Pons (tissue), 1 donor: ENCODE measurements at places on chromosomes 1 and 21.
A peak's percentile ranks its signal among the peaks of the same experiment; 100 is the strongest.

DNA sequence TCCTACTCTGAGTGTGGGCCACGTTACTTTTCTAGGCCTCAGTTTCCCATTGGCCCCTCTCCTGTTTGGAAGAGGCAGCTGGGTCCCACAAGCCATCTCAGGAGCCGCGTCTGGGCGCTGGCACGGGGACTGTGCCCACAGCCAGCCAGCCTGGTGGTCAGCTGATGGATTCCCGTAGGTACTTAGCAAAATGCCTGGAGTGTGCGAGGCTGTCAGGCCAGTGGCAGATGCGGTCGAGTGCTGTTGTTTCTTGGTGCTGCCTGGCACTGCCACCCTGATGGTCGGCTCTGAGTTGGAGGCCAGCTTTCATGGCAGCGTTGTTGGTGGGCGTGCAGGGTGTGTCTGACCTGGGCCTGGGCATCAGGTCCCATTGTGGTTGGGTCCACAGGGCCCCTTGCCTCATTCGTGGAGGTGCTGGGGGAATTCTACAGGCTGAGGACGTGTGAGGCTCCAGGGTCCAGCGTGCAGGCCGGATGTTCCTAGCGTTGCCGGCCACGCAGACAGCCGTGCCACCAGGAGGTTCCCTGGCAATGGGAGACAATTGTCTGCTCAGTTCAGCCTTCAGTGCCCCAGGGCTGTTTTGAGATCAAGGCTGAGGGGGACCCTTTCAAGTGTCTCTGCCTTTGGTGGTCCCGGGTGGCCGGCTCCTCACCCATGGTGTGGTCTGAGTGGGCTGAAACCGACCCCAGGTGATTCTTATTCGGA is 20.9 kb downstream of the SKI start:
- DNase-seq: peak; percentile 38

GRCh38 chr1:243438146-243438545 is 182.3 kb downstream of the SDCCAG8 start:
- DNase-seq: no peak

DNA sequence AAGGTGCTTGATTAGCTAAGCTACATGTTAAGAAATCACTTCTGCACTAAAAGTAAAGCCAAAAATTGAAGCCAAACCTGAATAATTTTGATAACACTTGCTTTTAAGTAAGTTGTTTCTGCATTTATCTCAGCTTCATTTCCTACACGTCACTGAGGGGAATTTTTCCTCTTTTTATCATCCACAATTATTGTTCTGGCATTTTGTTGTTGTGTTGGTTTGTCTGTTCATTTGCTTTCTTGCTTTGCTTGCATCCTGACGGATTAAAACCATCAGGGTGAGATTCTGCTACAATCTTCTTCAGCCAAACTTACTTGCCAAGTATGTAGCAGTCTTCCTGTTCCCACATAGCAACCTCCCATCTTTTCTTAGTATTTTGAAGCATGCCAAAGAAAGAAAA is 18.0 kb upstream of the EEIG2 start:
- no peak for DNase-seq

DNA sequence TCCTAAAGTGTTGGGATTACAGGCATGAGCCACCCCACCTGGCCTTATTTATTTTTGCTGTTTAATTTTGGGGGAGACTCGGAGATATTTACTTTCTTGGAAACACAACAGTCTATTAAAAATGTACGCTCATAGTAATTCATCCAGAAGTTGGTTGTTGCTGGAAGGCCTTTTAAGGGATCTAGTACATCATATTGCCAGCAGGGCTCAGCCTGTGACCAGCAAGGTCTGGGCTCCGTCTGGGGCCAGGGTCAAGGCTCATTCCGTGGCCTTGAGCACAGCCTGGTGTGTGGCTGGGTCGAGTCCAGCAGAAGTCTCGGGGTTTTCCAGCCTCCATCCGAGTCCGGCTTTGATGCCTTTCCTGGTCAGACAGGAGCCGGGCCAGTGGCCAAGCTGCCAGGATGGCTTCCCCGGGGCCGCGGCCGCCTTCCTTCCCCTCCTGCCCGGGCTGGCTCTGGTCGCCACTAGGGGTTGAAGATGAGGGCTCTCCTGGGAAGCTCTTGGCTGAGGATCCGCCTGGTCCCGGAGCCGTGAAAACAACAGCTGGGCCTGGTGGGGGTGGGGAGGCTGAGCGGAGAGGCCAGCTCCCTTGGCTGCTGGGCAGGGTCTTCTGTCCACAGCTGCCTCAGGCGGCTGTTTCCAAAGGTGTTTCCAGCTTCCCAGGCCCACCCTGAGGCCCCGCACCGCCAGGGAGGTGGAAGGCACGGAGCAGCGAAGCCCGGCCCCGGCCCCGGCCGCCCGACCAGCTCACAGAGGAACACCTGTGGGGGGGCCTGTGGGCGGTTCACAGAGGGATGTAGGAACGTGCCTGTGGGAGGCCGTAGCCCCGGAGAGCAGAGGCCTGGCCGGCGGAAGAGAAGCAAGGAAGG is 5.1 kb upstream of the VWA1 start:
- peak; percentile 72 for DNase-seq

DNA sequence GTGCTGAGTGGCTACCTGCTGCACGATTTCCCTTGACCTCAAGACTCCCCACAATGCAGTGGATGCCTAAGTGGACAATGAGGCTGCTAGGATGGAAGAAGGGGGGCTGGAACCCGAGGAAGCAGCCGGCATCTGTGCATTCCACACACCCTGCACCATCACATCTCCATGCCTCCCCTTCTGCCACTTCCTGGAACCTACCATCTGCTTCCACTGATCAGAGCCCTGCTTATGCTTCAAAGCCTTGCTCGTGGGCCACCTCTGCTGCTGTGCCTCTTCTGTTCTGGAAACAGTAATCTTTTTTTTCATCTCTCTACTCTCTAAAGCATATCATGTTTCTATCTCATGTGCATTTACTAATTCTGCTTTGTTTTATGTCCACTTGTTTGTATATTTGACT is 66.2 kb upstream of the WDR26 start:
- DNase-seq: no peak

GRCh38 chr21:34881421-34881820 is 167.7 kb downstream of the RUNX1 start:
- no peak for DNase-seq

- no peak for DNase-seq
These were observed at the start of gene RIPK4 for GRCh38 chr21:41766883-41767605. TSS of gene RIPK4 (minus strand) at chr21:41767052. CDS start at chr21:41767041, 11 bp downstream.

DNA sequence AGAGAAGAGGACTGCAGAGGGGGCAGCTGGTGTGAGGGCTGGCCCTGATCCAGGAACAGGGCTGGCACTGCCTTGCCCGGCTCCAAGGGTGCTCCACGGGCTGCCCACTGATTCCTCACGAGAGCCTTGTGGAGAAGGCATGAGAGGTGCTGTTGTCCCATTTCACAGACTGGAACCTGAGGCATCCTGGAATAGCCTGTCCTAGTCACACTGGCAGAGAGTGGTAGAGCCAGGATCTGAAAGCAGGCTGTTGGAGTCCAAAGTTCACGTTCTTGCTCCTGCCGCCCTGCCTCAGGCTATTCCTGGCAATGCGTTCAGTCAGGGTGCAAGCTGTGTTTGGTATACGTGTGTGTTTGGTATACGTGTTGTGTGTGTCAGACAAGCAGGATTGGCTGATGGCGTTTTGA is 1.8 kb downstream of the RER1 start:
- no peak for DNase-seq

GRCh38 chr1:212213784-212214183 is 71.4 kb upstream of the PPP2R5A start:
- DNase-seq: no peak

DNA sequence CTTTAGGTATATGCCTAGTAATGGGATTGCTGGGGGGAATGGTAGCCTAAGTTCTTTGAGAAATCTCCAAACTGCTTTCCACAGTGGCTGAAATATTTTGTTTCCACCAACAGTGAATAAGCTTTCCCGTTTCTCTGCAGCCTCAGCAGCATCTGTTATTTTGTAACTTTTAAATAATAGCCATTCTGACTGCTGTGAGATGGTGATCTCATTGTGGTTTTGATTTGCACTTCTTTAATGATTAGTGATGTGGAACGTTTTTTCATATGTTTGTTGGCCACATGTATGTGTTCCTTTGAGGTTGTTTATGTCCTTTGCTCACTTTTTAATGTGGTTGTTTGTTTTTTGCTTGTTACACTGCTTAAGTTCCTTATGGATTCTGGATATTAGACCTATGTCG is 237.4 kb downstream of the CENPF start:
- no peak for DNase-seq

- no peak for DNase-seq
These were observed 41.1 kb downstream of the TENT5C start for GRCh38 chr1:117646956-117647355.

- no peak for DNase-seq
These were observed 86.7 kb downstream of the PEX14 start for GRCh38 chr1:10561497-10561896.

GRCh38 chr21:15732290-15732995 is 2.7 kb downstream of the USP25 start:
- peak; percentile 63 for DNase-seq

GRCh38 chr1:198304431-198304830 is 147.6 kb downstream of the NEK7 start:
- DNase-seq: peak; percentile 13

- peak; percentile 73 for DNase-seq
These were observed 41.7 kb upstream of the PTCH2 start for GRCh38 chr1:44884746-44885145.

DNA sequence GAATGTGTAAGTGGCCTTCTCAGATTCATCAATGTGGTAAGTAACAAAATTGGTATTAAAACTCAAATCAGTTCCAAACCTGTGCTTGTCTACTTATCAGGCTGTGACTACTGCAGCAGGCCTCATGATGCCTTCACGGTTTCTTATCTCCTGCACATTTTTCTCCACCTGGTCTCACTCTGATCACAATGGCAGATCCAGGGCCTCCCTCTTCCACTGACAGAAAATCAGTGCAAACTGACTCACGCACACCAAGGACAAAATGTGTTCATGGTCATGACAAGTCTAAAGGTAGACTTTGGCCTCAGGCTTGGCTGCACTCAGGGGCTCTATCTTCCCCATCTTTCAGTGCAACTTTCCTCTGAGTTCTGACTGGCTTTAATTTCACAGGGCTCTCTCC is 56.7 kb upstream of the ATP1A1 start:
- DNase-seq: no peak

DNA sequence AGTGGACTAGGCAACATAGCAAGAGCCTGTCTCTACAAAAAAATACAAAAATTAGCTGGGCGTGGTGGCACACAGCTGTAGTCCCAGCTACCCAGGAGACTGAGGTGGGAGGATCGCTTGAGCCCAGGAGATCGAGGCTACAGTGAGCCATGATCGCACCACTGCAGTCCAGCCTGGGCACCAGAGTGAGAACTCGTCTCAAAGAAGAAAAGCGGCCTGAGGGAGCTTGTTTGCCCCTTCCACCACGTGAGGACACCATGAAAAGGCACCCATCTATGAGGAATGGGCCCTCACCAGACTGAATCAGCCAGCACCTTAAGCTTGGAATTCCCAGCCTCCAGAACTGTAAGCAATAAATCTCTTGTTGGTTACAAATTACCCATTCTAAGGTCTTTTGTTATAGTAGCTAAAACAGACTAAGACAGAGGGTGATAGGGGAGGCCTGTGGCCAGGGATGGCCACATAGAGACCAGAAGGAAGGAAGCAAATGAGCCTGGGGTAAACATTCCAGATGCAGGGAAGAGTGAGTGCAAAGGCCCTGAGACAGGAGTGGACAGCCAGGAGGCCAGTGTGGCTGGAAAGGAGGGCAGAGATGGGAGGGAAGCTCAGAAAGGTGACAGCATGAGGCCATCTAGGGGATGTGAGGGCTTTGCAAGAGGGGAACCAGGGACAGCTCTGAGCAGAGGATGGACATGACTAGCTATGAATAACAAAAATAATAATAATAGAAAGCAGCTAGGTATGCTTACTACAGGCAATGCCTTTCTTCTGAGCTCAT is 120.1 kb downstream of the MATN1 start:
- DNase-seq: no peak

DNA sequence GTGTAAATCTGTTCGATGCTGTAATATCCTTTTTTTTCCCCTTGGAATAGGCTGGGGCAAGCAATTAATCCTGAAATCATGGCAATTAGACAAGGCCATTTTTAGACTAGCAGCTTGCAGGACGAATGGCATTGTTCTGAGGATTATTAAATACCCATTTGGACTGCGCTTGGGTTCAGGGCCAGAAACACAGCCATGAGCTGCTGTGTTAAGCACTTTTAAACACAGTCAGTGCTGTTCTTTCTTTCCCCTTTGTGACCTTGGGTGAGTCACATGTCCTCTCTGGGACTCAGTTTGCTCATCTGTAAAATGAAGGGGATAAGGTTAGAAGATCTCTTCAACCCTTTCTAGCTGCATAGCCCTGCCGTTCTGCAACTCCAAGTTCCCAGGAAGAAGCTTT is 58.6 kb upstream of the C8B start:
- no peak for DNase-seq

DNA sequence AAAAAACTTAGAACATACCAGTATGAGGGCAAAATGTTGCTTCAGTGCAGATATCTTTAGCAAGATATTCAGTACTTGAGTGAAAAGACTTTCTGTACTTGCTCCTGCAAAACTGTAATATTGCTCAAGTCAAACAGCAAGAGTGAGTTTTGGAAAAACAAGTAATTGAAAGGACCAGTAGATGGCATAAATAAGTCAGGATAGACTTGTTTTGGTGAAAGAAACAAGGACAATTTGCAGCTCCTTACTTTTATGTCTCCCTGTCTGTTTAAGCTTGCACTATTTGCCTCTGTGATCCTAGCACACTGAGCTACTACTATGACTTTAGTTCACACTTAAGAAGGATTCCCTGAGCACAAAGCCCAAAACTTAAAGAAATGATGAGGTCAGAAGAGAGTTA is 39.1 kb downstream of the IFI44 start:
- peak; percentile 31 for DNase-seq

- no peak for DNase-seq
These were observed 501 bp downstream of the FBXO6 start for GRCh38 chr1:11664336-11665065.

DNA sequence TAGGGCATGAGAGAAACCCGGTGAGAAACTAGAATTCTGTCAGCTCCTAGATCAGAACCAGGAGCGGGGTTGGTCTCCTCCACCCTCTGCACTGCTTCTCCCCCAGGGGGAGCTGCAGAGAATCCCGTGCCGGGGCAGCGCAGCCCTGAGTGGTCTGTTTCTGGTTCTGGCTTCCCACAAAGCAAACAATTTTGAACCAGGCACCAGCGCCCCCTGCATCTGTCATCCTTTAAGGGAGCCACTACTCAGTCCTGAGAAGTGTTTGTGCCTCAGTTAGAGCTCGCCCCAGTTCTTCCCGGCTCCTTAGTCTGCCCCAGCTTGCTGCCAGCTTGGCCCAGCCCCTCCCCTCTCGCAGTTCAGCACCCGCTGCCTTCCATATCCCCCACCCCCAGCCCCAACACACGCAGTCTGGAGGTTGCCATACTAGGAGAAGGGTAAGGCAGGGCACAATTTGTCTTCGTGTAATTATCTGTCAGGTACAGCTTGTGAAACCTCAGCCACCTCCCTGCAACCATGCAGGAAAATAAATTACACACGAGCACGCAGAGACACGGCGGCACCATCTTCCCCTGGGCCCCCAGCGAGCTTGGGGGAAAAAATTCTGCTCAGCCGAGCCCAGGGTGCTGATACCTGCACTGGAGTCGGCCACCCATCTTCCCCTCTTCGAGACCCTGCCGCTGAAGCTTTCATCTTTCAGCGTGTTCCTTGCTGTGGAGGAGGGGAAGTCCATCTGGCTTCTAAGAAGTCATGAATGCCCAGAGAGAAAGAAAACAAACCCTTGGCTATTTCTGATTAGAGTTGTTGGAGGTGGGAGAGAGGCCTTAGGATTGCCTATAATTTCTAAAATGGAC is 62.6 kb upstream of the CD1D start:
- DNase-seq: peak; percentile 10

- no peak for DNase-seq
These were observed 40.7 kb downstream of the VTCN1 start for GRCh38 chr1:117169871-117170596.

GRCh38 chr1:94934551-94934950 is 7.6 kb upstream of the CNN3 start:
- DNase-seq: no peak
